Activated T-helper 1 cell treated with anti-CD3 and anti-CD28 coated beads, Interleukin-2, amount 50 U/mL, for 16 hours (primary cell): ENCODE measurements at places on chromosomes 2 and 18.

DNA sequence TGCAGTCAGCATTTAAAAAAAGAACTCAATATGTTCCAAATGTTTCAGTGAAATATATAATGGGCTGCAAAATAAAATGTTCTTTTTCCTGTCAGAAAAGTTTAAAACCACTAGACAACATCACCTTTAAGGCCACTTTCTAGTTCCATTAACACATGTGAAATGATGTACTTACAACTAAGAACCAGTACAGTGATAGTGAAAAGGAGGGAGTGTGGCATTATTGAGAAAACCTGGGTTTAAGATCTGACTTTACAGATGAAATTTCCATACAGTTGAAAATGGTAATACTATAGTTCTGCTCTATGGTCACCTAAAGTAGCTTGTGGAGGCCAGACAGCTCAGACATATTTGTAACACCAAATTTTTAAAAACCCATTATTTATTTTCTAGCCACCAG, 14.7 kb downstream of the MEX3C start:
- no peak for DNase-seq

DNA sequence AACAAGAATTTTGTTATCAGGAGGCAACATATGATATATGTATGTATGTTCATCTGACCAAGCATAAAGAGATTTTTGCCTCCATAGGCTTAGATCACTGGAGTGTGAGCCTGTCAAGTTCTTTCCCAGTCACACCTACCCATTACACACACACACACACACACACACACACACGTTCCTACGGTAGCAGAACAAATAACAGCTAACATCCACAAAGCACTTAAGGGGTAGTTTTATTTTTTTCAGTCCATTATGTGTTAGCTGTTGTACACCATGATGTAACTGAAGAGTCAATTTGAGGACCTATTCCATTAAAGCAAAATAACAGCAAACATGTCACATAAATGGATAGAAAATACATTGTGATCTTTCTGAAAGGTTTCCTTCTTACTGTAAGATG, 39.5 kb downstream of the UGP2 start:
- DNase-seq, result no peak

- no peak for DNase-seq
Observed at GRCh38 chr2:75221862-75222261, 22.5 kb upstream of the TACR1 start.

GRCh38 chr2:131125195-131125757, 20.1 kb downstream of the PLEKHB2 start:
- no peak for DNase-seq

DNA sequence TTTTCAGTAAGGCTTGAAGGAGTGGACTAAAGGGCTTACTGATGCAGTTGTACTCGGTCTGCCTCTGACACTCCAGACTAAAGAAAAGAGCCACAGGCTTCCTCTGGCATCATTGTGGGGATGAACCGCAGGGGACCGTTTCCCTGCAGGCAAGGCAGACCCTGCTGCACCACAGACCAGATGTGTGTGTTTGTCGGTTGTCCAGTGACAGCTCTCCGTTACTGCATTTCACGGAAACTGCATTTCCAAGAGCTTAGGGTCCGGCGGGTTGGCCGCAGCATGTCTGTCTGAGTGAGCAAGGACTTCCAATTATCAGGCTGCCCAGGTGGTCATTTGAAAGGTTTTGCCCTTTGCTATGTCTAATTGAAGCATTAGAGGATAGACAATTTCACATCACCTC, 98.1 kb downstream of the FAM210A start:
- no peak for DNase-seq

- DNase-seq, result no peak
Observed at GRCh38 chr2:35973132-35973736, 382.3 kb upstream of the CRIM1 start.

DNA sequence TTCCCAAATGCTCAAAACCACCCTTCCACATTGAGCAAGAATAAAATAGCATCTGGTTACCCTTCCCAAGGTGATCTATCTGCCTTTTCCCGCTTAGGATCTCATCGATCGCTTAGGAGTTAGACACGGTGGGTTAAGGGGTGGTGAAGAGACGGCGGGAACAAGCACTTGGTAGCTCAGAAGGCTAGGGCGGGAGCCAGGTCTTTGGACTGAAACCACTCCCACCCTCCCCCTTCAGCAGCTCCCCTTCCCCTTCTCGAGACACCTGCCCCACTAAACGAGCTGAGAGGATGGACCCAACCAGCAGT, 513 bp downstream of the THOC1 start:
- DNase-seq, result no peak

GRCh38 chr2:118114863-118115262, 26.6 kb downstream of the INSIG2 start:
- no peak for DNase-seq

DNA sequence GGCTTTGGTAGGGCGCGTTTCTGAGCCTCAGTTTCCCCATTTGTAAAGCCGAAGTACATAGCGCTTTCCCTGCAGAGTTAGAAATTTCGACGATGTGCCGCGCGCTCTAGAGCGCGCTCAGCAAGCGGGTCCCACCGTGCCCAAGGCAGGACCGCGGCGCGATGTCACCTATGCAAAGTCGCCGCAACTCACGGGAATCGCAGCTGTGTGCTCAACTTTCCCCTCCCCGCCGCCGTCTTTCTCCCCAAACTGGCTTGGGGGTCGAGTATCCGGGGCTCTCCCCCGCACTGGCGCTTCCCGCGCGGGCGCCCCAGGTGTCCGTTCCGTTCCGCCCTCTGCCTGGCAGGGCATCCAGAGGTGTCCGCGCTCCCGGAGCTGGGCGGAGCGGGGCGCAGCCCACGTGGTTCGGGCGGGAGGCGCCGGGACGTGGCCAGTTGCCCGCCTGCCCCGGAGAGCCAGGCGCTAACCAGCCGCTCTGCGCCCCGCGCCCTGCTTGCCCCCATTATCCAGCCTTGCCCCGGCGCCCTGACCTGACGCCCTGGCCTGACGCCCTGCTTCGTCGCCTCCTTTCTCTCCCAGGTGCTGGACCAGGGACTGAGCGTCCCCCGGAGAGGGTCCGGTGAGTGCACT, at the start of gene MLPH:
Gene MLPH, plus strand, starts transcription at position 433 of the 630 bp plus-strand sequence. CDS start 6,176 bp downstream, outside the sequence.
- DNase-seq, result no peak

GRCh38 chr18:36467614-36468013, 170.1 kb downstream of the FHOD3 start:
- no peak for DNase-seq

- DNase-seq, result no peak
Observed at GRCh38 chr2:98474979-98475632, 30.4 kb downstream of the INPP4A start.

GRCh38 chr2:65661980-65662653, 229.7 kb upstream of the SPRED2 start:
- no peak for DNase-seq

DNA sequence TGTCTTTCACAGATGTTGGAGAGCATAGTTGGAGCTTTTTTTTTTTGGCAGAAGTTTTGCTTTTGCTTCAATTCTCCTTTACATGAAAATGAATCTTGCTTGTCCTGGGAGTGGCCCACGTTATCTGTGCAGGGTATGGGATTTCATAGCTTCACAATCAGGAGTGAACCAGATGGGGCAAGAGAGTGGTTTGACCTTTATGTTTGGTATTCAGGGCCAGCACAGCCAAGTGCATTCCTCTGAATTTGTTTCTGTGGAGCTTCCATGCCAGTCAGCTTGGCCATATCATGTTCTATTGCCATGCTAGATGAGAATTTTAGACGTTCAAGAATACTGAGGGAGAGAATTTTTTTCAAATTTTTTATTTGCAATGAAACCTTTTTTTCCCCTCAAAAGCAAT, 116.6 kb downstream of the PRPF40A start:
- no peak for DNase-seq

DNA sequence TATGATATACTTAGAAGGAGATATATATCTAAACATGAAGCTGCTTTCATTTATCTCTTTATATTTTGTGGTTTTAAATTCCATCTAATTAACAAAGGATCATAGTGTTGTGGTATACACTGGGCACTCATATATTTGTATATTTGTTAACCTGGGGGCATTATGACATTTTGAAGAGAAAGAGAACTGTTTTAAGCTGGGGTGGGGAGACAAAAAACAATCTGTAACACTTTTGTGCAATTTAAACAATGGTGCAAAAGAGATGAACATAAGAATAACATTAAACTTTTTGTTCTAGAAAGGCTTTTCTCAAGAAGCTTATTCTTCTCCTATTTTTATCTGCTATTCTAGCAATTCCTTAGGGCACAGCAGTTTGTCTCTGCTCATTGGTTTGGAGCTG, 842.0 kb upstream of the CDH2 start:
- DNase-seq, result no peak

GRCh38 chr2:126828491-126828890, 70.2 kb upstream of the TEX51 start:
- DNase-seq, result no peak

GRCh38 chr2:39938035-39938835, 159.2 kb upstream of the THUMPD2 start:
- no peak for DNase-seq
